ENCODE measurements at places on chromosomes 7 and 10.
A peak's percentile ranks its signal among the peaks of the same experiment; 100 is the strongest.

DNA sequence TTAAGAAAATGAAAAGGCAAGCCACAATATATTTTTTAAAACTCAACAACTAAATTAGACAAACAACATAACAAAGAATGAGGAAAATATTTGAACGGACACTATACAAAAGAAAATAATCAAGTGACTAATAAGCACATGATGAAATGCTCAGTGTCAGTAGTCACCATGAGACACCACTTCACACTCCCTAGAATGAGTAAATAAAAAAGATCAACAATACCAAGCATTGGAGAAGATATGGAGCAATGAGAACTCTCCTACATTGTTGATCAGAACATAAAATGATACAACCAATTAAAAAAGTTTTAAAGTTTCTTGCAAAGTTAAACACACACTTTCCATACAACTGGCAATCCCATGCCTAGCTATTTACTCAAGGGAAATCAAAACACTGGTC lies 222.2 kb downstream of the C7orf25 start:
- no peak for DNase-seq

DNA sequence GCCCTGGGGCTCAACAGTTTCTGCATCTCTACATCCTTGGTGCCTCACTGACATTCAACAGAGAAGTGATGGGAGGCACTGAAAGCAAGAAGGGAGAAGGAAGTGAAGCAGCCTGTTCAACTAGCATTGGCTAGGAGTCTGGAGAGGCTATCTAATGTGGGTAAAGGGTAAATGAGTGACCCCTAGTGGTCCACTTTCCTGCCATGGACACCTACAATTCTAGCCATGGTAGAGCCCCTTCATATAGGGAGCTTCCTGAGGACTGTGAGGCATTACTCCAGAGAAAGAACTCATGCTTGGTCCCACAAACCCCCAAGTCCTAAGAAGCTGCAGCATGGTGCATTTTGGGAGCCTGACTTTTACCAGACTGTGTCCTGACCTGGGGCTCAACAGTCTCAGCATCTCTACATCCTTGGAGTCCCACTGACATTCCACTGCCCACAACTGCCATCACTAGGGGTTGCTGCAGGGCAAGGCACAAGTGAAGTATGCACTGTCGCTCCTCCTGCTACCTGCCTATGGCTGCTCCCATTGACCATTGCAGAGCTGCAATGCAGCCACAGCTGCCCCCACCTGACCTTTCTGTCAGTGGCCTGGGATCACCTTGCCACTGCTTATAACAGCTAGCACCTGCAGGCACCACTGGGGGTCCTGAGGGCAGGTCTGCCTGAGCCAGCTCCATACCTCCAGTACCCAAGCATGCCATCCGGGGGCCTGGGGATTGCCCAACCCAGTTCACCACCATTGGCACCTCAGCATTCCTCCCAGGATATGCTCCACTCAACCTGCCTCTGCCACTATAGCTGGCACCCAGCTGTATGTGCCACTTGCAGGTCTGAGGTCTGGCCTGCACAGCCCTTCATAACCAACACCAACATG lies 44.1 kb upstream of the CDK6 start:
- DNase-seq, result no peak

- DNase-seq, result no peak
Measured at GRCh38 chr7:40570223-40570622, 435.4 kb downstream of the SUGCT start.

GRCh38 chr10:34916314-34916713 lies 101.2 kb upstream of the PARD3 start:
- DNase-seq, result no peak

GRCh38 chr10:114402871-114403540 lies 1.3 kb downstream of the AFAP1L2 start:
- no peak for DNase-seq

DNA sequence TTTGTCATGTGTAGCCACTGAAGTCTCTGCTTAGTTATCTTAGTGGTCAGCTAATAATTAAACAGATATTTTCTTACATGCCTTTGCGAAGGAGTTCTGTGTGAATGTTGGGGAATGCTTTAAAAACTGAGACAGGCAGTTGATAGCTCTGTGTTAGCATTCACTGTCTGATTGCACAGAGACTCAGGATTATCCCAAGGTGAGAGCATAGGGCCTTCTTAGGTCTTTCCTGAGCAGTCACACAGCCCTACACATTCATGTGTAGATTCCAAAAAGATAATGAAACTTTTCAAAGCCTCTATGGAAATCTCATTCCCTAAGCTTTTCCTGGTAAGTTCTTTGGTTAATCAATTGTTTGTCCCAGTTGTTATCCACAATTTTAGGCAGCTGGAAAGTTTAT lies 67.7 kb downstream of the CASD1 start:
- DNase-seq, result no peak

- DNase-seq, result no peak
Measured at GRCh38 chr10:5683065-5683464, 1.6 kb upstream of the TASOR2 start.

- no peak for DNase-seq
Measured at GRCh38 chr7:74387606-74388005, 66.1 kb upstream of the GTF2IRD1 start.

GRCh38 chr7:84188786-84189405 lies 5.7 kb downstream of the SEMA3A start:
- no peak for DNase-seq

GRCh38 chr10:98268694-98269431 lies 869 bp upstream of the LOXL4 start:
- no peak for DNase-seq

- no peak for DNase-seq
Measured at GRCh38 chr10:7932301-7933036, 114.2 kb downstream of the TAF3 start.

DNA sequence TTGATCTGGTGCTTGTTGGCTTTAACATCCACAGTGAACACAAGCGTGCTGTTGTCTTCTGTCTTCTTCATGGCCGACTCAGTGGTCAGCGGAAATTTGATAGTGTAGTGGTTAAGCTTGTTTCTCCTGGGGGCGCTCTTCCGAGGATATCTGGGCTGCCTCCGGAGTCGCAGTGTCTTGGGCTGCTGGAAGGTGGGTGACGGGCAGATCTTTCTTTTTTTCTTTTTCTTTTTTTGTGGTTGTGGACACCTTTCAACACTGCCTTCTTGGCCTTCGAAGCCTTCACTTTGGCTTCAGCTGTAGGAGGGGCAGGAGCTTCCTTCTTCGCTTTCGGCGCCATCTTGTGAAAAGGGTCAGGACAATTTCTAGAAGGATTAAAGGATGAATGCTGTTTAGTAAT lies 23.8 kb upstream of the RPA3 start:
- DNase-seq, result no peak

- DNase-seq, result peak; percentile 25
Measured at GRCh38 chr10:52313933-52314821, at the start of gene DKK1. TSS of gene DKK1 (plus strand) at chr10:52314281. CDS start at chr10:52314435, 154 bp downstream.

DNA sequence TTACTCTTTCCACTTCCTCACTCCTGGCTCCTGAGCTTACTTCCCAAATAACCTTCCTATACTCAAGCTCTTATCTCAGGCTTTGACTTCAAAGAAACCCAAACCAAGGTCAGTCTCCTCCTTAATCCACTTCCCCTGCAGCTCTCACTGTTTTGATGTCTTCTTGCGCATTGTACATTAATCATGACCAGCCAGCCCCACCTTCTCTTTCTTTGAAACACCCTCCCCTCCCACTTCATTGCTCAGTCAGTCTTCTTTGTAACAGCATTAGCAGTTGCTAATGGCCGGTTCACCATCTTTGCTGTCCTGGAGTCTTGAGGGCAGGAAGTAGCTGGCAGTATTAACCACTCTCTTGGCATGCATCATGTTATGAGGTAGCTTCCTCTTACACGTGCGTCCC lies 57.9 kb upstream of the CHCHD3 start:
- DNase-seq, result no peak

DNA sequence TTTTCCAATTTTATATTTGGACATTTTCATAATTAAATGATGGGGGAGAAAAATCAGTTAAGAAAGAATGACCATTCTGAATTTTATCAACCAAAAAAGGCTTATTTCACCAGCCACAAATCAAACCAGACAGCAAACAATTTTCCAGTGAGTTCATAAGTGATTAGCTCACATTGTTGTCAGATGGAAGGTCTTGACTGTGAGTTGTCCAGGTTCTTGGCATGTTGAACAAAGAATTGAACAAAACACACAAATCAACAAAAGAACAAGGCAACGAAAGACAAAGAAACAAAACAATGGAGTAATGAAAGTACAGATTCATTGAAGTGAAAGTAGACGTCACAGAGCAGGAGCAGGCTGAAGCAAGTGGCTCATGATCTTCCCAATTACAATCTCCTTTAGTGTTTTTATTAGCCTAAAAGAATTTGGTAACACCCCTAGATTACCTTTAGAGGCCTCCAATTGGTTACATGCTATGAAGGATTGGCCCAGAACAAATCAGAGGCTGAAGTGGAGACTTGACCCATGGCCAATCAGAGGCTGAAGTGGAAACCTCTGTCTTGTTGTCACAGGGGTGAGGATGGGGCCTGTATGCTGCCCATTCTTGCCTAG lies 248.7 kb downstream of the NEBL start:
- no peak for DNase-seq

GRCh38 chr7:39172137-39172536 lies 194.4 kb downstream of the POU6F2 start:
- no peak for DNase-seq

GRCh38 chr7:3068530-3068929 lies 24.9 kb upstream of the CARD11 start:
- no peak for DNase-seq

- no peak for DNase-seq
Measured at GRCh38 chr7:129263168-129263567, 38.3 kb downstream of the AHCYL2 start.

GRCh38 chr7:2114052-2114451 lies 118.7 kb downstream of the MAD1L1 start:
- DNase-seq, result no peak

DNA sequence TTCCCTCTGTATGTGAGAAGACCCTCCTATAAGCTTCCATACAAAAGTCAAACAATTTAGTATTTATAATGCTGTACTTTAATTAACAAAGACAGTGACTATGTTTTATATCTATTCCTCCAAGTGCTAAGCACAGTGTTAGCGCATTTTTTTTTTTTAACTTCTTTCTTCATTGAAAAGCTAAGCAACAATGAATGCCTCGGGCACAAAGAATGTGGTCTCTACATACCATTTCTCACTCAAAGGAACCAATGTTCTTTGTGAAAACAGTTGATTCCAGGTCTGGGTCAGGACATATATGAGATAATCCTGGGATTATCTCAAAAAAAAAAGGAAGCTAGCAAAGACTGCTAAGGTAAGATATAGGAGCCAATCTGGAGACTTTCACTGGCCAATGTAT lies 26.2 kb upstream of the REEP3 start:
- no peak for DNase-seq

GRCh38 chr10:80252296-80252887 lies 37.1 kb downstream of the MAT1A start:
- no peak for DNase-seq

- no peak for DNase-seq
Measured at GRCh38 chr7:148210804-148211325, 379.7 kb upstream of the C7orf33 start.

DNA sequence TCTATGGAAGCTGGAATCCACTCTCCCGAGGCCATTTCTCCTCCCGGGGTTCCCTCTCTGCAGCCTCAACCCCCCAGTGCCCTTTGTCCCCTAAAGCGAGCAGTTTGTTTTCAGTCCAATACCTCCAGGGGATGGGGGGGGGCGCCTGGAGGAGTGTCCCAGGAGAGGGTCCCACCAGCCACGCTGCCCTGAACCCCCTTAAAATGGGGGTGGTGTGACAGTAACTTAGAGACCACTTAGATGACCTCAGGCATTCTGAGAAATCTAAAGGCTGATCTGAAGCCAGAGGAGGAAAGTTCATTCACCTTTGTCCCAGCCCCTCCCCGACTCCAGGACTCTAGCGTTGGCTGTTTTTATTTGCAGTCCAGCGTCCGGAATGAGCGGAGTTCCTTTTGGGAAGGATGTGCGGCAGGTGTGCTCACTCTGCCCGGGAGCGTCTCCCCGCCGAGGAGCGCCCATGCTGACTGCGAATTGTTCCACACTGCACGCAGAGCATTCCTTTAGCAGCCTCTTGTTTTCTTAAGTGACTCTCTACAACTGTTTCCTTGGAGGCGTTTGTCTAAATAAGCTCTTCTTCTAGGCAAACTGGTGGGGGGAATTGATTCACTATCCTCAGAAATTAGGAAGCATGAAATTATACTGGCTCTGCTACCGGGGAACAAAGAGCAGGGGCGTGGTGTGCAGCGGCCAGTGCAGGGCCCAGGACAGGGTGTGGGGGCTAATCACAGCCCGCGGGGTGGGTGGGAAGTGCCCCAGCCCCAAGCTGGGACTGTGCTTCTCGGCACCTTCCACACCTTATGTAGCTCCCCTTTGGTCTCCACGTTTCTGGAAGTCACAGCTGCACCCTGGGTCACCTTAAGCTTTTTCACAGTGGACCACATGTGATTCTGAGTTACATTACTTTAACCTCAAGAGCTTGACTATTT lies 46.3 kb downstream of the SYPL1 start:
- no peak for DNase-seq

DNA sequence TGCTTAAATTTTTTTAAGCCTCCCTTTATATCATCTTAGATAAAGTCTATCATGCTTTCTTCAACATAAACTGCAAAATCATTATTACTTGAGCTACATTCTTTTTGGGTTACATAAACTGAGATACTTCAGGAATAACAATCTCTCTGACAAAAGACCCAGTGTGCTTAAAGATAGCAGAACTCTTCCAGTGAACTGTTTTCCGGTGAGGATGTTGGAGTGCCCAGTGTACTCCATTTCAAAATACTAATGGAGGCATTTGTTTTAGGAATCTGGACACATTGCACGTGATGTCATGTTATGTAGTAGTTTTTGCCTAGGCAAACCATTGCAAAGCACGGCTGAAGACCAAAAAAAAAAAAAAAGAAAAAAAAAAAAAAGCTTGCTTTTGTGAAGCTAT lies 388.2 kb upstream of the CELF2 start:
- no peak for DNase-seq

DNA sequence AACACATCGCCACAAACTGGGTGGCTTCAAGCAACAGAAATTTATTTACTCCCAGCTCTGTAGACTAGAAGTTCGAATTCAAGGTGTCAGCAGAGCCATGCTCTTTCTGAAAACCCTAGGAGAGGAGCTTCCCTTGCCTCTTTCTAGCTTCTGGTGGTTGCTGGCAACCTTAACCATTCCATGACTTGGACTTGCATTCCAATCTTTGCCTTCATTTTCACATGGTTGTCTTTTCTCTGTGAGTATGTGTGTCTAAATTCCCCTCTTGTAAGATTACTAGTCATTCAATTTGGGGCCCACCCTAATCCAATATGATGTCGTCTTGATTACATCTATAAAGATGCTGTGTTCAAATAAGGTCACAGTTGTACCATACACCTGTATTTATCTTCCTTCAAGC lies 65.9 kb upstream of the PRKG1 start:
- no peak for DNase-seq

- DNase-seq, result no peak
Measured at GRCh38 chr10:42987121-42987541, 89.7 kb upstream of the RET start.

DNA sequence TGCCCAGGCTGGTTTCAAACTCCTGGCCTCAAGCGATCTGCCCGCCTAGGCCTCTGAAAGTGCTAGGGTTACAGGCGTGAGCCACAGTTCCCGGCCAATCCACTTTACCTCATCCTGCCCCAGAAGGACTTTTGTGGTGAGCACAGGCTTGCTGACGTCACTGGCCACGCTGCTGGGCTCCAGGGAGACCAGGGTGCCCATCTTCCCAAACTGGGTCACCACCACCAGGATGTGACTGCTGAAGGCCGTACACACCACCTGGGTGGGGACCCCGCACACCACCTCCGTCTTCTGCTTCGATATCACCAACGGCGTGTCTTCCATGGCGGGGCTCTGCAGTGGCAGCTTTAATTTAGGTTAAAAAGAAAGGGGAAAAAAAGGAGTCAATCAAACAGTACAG lies 816 bp downstream of the PSMG3 start:
- DNase-seq, result no peak
